Naive thymus-derived CD4-positive, alpha-beta T cell (primary cell): ENCODE measurements at places on chromosomes 1 and 21. TPM values are rescaled to one million over a fixed set of nuclear protein-coding genes. Genes with fewer than 3 reads are reported as not detected.
A peak's percentile ranks its signal among the peaks of the same experiment; 100 is the strongest.

- DNase-seq: peak; percentile 65
Measured at GRCh38 chr1:239587066-239587465, 200.7 kb downstream of the CHRM3 start.

DNA sequence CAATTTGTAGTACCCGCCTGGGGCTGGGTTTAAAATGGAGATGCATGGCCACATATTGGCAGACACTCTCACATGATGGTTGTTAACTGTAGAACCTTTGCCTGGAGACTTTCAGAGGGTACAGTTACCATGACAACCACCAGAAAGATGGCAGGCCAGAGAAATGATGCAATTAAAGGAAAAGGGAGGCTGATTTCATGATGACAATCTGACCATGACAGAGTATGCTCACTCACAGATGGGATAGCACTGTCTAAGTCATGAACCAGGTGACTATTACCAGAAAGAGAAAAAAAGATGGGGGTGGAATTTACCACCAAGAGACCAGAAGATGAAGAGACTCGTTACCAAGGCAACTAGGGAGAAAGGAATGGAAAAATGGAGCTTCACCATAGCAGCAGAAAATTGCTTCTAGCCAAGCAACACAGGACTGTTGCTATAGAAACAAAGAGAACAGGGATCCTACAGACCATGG lies 3.5 kb upstream of the TRIT1 start:
- no peak for DNase-seq

GRCh38 chr1:106061586-106062495 lies 994.6 kb upstream of the PRMT6 start:
- DNase-seq: no peak

GRCh38 chr21:41817228-41817627 lies 50.4 kb upstream of the RIPK4 start:
- DNase-seq: peak; percentile 29

GRCh38 chr1:109527098-109527811 lies 12.4 kb upstream of the GPR61 start:
- no peak for DNase-seq

- no peak for DNase-seq
Measured at GRCh38 chr1:28064064-28064463, 24.3 kb downstream of the EYA3 start.

GRCh38 chr1:232012773-232013386 lies 386.3 kb downstream of the DISC1 start:
- no peak for DNase-seq

- DNase-seq: no peak
Measured at GRCh38 chr1:19424651-19425570, 60.4 kb downstream of the CAPZB start.

GRCh38 chr1:205576011-205576410 lies 55.8 kb downstream of the ELK4 start:
- DNase-seq: no peak

DNA sequence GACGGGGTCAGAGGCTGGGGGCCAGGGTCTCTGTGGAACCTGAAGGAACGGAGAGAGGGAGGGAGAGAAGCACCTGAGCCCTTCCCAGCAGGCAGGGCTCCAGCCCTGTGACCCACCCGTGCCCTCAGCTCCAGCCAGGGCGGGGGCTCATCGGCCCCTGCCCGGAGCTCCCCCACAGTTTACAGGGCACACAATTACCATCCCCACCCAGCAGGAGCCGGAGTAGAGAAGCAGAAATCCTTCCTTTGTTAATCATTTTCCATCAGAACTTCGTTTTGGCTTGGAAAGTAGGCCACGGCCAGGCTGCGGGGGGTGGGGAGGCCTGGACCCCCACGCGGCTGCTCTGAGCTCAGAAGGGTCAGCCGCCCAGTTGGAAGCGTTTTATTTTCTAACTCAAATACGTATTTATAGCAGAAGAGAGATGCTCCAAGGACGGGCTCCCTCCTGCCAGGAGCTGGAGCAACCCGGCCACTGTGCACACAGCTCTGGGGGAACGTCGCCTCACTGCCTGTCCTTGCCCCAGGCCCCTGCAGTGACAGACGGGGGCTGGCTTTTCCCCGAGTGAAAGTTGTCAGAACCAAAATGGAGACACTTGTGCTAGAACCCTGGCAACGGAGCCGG lies 42.7 kb upstream of the ADARB1 start:
- DNase-seq: no peak

DNA sequence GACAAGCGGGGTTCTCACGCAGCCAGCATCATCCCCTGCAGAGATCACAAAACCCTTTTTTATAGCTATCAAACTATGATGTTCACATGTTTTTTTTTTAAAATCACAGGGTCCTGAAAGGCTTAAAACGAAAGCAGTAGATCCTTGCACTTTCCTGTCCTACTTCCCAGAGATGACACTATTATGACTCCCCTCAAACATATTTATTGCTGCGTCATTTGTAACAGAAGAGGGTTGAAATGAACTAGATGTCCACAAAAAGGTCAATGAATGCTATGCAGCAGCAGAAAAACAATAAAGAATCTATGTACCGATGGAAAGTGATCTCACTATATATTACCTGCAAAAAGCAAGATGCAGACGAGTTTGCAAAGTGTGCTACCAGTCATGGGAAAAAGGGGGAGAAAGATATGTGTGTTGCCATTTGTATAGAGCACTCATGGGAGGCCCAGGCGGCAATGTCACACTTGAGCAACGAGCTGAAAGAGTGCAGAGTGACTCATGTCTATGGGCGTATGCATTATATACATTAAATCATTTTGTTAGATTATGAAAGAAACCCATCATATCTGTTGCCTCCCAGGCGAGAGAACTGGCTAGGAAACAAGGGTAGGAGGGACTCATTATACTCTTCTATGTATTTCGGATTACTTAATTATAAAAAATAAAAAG lies 68.9 kb upstream of the PARP1 start:
- no peak for DNase-seq

- no peak for DNase-seq
Measured at GRCh38 chr1:58551186-58552140, 4.9 kb upstream of the OMA1 start.

DNA sequence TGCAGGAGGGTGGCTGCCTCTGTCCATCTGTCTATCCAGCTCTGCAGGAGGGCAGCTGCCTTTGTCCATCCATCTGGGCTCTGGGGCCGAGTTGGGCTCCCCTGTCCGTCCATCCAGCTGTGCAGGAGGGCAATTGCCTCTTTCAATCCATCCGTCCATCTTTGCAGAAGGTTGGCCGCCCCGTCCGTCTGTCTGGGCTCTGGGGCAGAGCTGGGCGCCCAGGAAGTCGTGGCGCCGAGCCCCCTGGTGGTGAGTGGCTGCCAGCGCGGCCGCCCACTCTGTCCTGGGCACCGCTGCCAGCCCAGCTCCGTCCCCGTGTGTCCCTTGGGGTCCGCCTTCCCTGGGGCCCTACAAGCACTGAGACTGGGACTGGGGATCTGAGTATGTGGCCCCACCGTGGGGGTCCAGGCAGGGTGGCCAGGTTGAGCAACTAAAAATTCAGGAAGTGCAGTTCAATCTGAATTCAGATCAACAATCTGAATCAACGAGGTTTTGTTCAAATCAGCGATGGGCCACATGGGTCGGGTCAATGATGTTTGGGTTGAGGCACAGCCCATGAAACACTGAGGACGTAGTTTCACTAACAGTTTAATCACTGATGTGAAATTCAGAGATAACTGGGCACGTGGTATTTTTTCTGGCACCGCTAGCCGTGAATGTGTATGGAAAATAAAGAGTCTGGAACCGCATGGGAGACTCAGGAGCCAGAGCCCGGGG lies 99.1 kb upstream of the ACTRT2 start:
- peak; percentile 35 for DNase-seq

GRCh38 chr1:96416701-96417444 lies 304.7 kb upstream of the PTBP2 start:
- no peak for DNase-seq

- no peak for DNase-seq
Measured at GRCh38 chr1:91952187-91952586, 3.0 kb downstream of the BRDT start.

DNA sequence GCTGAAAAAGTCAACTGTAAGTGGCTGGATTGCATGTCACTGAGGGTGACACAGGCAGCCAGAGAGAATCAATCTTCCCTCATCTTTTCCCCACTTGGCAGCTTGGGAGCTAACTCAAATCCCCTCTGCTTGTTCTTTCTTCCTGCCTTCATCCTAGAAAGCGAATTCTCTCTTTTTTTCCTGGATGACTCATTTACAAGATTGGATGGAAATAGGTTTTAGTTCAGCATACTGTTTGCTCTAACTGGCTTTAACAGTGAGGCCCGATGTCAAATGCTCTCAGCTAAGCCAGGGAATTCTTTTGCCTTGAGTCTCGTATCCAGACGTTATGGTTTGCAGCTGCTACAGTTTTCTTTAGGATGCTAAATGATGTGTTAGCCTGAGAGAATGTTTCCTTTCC lies 72.7 kb downstream of the HUNK start:
- no peak for DNase-seq

- DNase-seq: no peak
Measured at GRCh38 chr1:95916616-95917015, 682.6 kb downstream of the RWDD3 start.

TSPAN1 gene
- not detected for total RNA-seq

DFFB gene
- 27.7 TPM for total RNA-seq

S100A1 gene
- total RNA-seq: not detected in 2 replicates

ZNF678 gene
- 7.4 TPM for total RNA-seq

PDE4B gene
- total RNA-seq: 99.2 TPM

CTSE gene
- not detected for total RNA-seq

MAP3K21 gene
- total RNA-seq: 0.91 TPM

PODN gene
- not detected for total RNA-seq

C1QB gene
- 1.1 TPM for total RNA-seq

RNF223 gene
- total RNA-seq: not detected
